ENCODE measurements at places on chromosomes 5 and 9.

- peak; percentile 98 for DNase-seq
These were observed 211.5 kb downstream of the SEC61B start for GRCh38 chr9:99433555-99433954.

GRCh38 chr5:144522698-144523097, 352.0 kb downstream of the KCTD16 start:
- DNase-seq, result no peak

DNA sequence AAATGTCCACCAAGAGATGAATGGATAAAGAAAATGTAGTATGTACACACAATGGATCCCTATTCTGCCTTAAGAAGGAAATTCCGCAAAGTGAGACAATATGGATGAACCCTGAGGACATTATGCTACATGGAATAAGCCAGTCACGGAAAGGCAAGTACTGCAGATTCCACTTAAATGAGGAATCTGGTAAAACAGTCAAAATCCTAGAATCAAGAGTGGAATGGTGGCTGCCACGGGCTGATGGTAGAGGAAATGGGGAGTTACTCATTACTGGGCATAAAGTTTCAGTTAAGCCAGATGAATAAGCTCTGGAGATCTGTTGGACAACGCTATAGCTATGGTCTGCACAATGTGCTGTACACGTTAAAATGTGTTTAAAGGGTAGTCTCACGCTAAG, 47.2 kb downstream of the STK10 start:
- no peak for DNase-seq

DNA sequence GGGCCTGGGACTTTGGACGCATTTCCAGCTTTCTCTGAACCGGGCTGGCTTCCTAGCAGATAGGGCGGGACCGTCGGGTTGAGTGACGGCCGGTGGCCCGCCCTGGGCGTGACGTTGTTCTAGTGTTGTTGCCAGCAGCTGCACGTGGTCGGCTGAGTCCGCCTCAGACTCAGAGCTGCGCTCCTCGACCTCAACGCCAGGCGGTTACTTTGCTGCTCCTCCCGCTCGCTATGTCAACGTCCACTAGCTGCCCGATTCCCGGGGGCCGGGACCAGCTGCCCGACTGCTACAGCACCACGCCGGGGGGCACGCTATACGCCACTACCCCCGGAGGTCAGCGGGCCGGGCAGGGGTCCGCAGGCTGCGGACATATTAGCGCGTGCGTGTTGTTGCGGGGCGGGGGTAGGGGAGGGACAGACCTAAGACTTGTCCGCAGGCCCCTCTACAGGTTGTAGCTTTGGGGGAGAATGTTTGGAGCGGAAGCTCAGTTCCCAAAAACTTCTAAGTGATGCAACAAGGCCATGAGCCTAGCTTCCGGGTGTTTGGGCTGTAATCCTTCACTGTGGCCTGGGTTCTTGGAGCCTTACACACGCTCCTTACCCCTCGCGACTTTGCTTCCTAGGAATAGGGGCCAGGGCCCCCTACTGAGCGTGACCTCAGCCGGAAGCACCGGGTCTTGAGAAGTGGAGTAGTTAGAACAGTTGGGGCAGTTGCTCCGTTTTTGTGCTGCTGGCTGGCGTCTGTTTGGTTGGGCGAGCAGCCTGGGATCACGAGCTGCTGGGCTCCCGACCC, at the start of gene EIF4EBP3:
Gene EIF4EBP3, plus strand, starts transcription at position 155 of the 792 bp plus-strand sequence. Its CDS starts 76 bp downstream, at position 231.
- no peak for DNase-seq

GRCh38 chr5:32677023-32677422, 34.1 kb upstream of the NPR3 start:
- no peak for DNase-seq

GRCh38 chr9:134284273-134284672, 42.0 kb upstream of the RXRA start:
- no peak for DNase-seq

DNA sequence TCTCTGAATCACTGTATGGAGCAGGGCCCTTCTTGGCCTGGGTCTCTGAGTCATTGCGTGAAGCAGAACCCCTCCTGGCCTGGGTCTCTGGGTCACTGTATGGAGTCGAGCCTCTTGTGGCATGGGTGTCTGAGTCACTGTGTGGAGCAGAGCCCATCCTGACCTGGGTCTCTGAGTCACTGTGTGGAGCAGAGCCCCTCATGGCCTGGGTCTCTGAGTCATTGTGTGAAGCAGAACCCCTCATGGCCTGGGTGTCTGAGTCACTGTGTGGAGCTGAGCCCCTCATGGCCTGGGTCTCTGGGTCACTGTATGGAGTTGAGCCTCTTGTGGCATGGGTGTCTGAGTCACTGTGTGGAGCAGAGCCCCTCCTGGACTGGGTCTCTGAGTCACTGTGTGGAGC, 94.0 kb upstream of the RAPGEF1 start:
- DNase-seq, result peak; percentile 61

GRCh38 chr5:116084871-116085715, at the start of gene COMMD10:
TSS of gene COMMD10 (plus strand) at chr5:116085025.
- peak; percentile 90 for DNase-seq

GRCh38 chr5:78129597-78129996, 164.9 kb downstream of the AP3B1 start:
- DNase-seq, result no peak

DNA sequence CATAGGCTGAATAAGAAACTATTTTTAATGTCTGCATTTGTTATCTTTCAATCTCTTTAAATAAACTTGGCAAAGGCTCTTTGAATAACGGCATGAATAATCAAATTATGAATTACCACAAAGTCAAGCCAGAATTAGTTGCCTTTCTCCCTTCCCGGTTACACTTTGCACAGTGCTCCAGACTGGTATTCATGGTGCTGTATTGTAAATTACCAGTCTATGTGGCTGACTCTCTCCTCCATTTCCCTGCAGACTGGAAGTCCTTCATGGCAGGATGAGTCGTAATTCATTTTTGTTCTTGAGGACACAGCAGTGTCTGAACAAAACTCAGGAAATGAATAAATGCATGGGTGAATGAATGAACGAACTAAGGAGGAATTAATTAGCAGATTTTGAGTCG, 142.9 kb downstream of the GNA14 start:
- DNase-seq, result no peak

DNA sequence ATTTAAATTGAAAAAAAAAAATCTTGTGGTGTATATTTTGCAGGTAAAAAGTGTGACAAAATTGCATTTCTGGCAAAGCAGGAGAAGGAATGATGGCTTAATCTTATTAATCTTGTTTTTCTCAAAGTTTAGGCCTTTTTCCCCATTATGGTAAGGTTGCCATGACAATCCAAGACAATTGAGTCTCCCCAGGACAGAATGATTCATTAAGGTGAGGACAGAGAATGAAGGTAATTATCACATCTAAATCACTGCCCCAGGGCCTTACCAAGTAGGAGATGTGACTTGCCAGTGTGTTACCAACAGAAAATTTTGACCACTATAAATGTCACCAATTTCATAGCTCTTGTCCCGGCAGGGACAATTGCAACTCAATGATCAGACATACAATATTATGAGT, 439.2 kb downstream of the DNAH5 start:
- no peak for DNase-seq

DNA sequence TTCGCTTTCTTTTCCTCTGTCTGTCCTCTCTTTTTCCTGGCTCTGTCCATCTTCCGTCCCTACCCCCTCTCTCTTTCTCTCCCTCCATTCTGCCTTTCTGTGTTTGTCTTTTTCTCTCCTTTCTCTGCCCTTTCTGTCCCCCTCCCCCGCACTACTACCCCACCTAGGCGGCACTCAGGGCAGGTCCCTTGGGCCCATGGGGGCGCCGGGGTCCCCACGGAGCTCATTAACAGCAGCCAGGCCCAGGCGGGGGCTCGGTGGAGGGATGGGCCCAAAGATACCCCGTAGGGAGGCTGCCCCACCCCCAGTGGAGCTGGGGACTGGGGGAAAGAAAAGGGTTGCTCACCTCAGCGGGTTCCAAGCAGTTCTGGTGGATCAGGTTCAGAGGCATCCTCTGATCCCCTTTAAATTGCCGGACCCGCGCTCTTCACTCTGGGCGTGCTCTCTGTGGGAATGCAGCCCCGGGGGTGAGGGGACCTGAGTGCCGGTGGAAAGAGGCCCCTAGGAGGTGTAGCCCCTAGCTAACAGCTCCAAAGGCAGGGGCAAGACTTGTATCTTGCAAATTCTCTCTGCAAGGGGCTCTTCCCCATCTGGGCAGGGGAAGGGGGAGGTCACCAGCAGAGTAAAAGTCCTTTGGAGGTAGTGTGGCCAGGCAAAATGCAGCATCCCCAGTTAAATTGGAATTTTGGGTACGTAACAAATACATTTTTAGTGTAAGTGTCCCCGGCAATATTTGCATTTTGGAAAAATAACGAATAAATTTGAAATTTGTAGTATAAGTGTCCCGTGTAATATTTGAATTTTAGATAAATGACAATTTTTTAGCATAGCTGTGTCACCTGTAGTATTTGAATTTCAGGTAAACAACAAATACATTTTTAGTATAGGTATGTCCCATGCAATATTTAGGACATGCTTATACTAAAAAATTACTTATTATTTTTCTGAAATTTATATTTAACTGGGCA, 7.4 kb downstream of the LHX2 start:
- no peak for DNase-seq

DNA sequence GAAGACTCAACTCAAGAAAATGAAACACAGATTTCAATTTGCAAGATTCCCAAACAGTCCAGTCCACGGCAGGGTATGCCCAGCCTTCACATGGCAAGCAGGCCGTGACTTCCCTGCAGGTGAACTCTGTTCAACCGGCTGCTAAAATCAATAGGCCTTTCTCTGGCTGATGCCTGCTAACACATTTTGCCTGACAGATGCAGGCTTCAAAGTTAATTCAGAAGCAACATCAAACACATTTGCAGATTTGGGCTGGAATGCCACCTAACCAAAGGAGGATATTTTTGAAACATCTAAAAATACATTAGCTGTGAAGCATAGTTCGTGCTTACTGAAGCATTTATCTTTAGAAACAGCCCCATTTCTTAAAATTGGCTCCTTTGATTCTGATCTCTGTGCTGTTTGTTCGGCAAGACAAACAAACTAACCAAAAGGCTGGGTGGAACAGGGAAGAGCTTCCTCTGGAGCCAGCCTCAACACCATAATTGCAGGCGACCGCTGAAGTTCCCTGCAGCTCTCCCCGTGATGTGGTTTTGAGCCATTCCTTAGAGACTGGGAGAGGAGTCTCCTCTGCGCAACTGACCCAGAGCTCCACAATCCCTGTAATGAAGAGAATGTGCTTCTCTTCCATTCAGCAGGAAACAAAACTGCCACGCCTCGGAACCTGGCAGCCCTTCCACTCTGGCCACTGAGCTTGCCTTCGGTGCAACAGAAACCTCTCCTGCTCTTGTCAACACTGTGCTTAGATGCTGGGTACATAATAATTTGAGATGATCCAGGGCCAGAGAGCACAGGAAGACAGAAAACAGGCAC, 126.5 kb downstream of the MYO10 start:
- DNase-seq, result no peak

DNA sequence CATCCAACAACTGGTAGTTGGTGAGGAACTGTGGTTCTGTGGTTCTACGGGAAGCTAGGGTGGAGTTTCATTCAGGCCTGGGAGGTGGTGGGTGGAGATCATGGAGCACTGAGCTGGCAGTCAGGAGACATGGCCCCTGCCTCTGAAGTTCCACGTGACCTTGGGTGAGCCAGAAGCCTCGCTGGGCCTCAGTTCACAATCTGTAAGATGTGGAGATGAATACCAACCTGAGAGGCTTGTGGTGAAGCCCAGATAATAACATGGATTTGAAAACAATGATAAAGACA, 177.9 kb downstream of the MACROH2A1 start:
- no peak for DNase-seq

- no peak for DNase-seq
These were observed 7.7 kb downstream of the MED27 start for GRCh38 chr9:132071847-132072507.

DNA sequence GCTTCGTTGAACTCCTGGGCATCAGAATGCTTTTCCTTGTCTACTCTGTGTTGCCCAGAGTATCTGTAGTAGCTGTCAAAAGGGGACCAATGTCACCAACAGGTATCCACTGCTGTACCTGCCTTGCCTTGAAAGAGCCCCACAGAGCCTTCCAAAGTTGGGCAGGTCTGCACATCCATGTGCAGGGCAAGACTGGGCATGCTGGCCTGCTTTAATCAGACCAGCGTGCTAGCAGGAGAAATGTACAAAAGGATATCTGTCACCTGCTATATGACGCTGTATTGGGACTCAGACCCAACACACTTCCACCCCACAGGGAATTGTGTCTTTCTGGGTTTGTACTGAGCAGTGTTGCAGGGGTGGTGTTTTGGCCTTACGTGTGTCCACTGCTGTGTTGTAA, 11.9 kb downstream of the DELE1 start:
- no peak for DNase-seq

GRCh38 chr5:127572930-127573329, 55.5 kb downstream of the PRRC1 start:
- DNase-seq, result peak; percentile 3

- no peak for DNase-seq
These were observed at the start of gene TRPM3 for GRCh38 chr9:71121275-71122021. TSS of gene TRPM3 (minus strand) at chr9:71121621. CDS start at chr9:71121354, 267 bp downstream.

GRCh38 chr5:176611435-176611834, 1.5 kb upstream of the GPRIN1 start:
- DNase-seq, result peak; percentile 87

GRCh38 chr5:14109771-14110170, 33.4 kb upstream of the TRIO start:
- no peak for DNase-seq

DNA sequence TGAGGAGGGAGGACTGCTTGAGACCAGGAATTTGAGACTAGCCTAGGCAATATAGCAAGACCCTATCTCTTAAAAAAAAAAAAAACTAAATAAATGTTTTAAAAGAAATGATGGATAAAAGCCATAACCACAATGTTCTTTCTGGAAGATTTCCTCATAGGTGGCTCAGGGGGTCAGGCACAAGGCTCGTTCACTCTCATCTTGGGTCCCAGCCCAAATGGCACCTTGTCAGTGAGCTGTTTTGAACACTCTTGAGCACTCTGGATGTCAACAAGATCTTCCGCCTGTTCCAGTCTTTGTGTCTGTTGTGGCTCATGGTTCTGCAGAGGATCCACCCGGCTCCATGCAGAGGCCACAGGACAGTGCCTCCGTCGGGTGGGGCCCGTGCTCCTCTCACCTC, 35.7 kb upstream of the LMX1B start:
- no peak for DNase-seq

- DNase-seq, result no peak
These were observed 1200.6 kb downstream of the PTPRD start for GRCh38 chr9:9412241-9412640.

DNA sequence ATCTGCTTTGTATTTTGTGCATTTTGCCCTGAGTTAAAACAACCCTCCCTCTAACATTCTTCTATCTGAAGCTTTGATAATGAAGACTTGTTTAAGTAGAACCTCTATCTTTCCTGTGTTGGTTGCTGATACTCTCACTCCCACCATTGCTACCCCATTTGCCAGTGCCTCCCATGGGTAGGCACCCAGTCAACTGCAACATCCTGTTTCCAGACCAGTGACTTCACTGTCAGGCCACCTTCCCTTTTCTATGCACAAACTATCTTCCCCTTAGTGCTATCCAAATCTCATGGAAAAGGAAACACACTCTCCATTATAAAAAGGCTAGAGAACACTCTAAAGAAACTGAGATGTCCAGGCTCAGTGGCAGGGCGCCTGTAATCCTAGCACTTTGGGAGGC, 5.6 kb upstream of the IARS1 start:
- no peak for DNase-seq

GRCh38 chr9:3475300-3476020, 50.3 kb downstream of the RFX3 start:
- peak; percentile 15 for DNase-seq
